ENCODE measurements at places on chromosomes 2 and 18.

DNA sequence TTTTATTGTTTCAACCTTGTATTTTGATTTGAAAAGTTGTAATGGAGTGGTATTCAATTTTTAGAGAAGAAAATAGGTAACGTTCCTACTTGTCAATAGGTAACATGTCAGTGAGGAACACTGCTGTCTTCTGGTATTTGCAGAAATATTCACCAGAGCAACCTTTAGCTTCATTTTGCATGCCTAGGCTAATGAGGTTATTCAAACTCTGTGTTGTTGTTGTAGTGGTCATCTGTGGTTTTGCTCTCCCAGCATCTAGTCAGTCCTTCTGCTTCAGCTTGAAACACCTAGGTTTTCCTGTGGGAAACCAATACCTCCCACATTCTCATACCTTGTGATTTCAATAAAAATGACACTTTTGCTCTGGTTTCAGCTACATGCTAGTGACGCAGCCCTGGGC lies 98.4 kb downstream of the LYPD6 start:
- DNase-seq = no peak

DNA sequence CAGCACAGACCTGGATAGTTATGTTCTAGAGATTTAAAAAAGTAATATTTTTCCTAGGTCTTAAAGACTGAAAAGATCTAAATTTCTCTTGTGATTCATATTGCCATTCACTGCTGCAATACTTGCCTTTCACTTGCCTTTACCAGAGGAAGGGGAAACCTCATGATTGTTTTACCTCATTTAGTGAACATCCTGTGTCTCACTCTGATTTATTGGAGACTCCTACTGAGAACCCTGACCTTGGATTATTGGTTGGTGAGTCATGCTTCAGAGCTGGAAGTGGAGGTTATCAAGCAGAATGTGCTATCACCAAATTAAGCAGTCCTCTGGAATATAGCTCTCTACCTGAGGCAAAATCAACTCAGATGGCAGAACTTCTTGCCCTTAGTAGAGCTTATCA lies 500.5 kb downstream of the TSN start:
- DNase-seq = no peak

- no peak for DNase-seq
These were observed 1038.0 kb upstream of the PIK3C3 start for GRCh38 chr18:40917056-40917455.

DNA sequence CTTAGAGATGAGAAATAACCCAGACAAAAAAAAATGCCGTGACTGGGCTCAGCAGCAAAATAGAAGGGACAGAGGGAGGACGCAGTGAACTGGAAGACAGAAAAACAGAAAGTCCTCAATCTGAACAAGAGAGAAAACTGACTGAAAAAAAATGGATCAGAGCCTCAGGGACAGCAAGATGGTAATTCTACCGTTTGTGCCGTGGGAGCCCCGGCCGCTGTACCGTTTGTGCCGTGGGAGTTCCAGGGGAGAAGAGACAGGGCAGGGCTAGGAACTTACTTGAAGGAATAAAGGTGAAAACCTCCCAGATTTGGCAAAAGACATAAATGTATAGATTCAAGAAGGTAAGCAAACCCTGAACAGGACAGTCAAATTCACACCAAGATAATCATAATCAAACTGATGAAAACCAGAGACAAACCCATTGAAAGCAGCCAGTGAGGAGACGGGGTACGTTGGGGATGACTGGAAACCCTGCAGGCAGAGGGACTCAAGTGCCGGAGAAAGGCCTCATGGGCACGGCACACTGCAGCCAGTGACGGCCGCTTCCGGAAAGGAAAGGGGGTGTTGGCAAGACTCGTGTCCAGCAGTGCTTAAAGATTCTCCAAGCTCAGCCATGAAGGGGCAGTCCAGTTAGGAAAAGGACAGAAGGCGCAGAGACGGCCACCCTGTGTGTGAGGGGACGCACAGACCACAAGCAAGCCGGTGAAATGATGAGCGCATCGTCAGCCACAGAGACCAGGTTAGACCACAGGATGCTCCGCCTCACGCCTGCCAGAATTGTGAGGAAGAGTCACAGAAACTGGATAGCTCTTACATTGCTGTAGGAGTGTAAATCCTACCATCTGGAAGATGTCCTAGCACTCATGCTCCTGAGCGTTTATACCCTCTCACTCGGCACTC lies 40.0 kb upstream of the NFATC1 start:
- DNase-seq = no peak

GRCh38 chr2:128367601-128368359 lies 49.1 kb upstream of the HS6ST1 start:
- DNase-seq = no peak

DNA sequence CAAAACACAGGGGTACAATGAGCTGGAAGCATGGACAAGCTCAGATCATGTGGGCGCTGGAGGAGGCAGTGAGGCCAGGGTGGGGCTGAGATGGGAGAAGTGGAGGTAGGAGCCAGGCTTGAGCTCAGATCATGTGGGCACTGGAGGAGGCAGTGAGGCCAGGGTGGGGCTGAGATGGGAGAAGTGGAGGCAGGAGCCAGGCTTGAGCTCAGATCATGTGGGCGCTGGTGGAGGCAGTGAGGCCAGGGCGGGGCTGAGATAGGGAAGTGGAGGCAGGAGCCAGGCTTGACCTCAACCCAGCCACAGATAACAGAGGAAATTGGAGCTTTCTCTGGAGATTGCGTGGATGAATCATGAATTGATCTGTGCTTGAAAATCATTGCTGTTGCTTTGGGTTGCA lies 48.3 kb upstream of the TMEM18 start:
- DNase-seq = no peak

- no peak for DNase-seq
These were observed 54.7 kb upstream of the MBOAT2 start for GRCh38 chr2:9057939-9058761.

- DNase-seq = no peak
These were observed at the start of gene CPS1 for GRCh38 chr2:210556329-210556980. TSS of gene CPS1 (plus strand) at chr2:210556599. CDS start at chr2:210556734, 135 bp downstream.

GRCh38 chr2:191170773-191171172 lies 20.0 kb upstream of the STAT4 start:
- no peak for DNase-seq
